Natural killer cell (primary cell): ENCODE measurements at places on chromosomes 11 and 22. TPM values are rescaled to one million over a fixed set of nuclear protein-coding genes. Genes with fewer than 3 reads are reported as not detected.
A peak's percentile ranks its signal among the peaks of the same experiment; 100 is the strongest.

The TYR gene
- total RNA-seq = not detected

GRCh38 chr11:70364745-70365543 is 33.4 kb upstream of the CTTN start:
- H3K27ac ChIP-seq = no peak overlapping the region
- peak; percentile 69 for DNase-seq
- peaks cover 35% of the 10 kb centered on the region for H3K4me1 ChIP-seq
- H3K4me3 ChIP-seq = no peak overlapping the region
- H3K36me3 ChIP-seq = peaks cover 20% of the 10 kb centered on the region

The RAG2 gene
- not detected for total RNA-seq

The RBMXL2 gene
- not detected for total RNA-seq

- H3K4me3 ChIP-seq = no peak overlapping the region
- peaks cover 2% of the 10 kb centered on the region for H3K27me3 ChIP-seq
- H3K36me3 ChIP-seq = no peaks in the 10 kb centered on the region
- no peaks in the 10 kb centered on the region for H3K4me1 ChIP-seq
- no peak for DNase-seq
Observed at GRCh38 chr11:69949327-69949726, 128.8 kb upstream of the ANO1 start.

DNA sequence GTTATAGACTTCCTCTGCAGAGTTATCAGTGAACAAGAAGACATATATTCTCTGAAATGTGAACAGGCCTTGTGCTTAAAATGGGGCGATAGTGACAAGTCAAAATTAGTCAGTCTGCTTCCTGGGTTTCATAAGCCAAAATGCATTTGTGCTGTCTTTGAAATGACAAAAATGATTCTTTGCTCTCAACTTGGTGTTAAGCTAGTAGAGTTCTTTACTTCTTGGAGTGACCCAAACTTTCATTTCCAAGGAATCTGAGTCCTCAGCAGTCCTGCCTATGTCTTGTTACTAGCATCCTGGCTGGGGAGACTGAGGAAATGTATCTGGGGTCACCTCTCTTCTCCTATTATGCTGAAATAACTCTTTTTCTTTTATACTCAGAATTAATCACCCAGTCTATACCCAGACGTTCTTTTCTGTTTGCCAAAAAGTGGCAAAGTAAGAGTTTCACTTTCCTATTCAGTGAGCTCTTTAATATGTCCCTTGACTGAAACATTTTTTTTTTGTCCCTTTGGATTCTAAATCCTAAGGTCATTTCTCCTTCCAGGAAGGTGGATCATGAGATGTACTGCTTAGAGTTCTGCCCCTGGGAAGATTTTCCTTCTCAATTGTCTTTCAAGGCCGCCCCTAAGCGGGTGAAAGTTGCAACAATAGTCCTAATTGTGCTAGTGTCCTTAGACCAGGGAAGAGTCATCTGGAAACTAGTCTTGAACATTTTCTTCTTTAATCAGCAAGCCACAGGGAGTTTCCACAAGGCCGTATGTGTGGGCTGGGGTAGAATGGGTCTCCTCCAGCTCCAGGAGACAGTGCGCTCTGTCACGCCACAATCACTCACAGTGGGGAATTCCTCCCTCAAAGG is 53.0 kb upstream of the RDX start:
- H3K4me3 ChIP-seq = no peak overlapping the region
- no peak for DNase-seq
- no peaks in the 10 kb centered on the region for H3K4me1 ChIP-seq
- no peaks in the 10 kb centered on the region for H3K27me3 ChIP-seq

The POLA2 gene
- 22.7 TPM for total RNA-seq

The CCDC87 gene
- total RNA-seq = 0.40 TPM

- DNase-seq = no peak
Observed at GRCh38 chr11:86931548-86932258, 23.5 kb downstream of the FZD4 start.

The DRICH1 gene
- total RNA-seq = 2.3 TPM

GRCh38 chr11:34074391-34074790 is 22.9 kb downstream of the CAPRIN1 start:
- H3K4me1 ChIP-seq = peaks cover 14% of the 10 kb centered on the region
- no peaks in the 10 kb centered on the region for H3K27me3 ChIP-seq
- peaks cover 69% of the 10 kb centered on the region for H3K36me3 ChIP-seq

DNA sequence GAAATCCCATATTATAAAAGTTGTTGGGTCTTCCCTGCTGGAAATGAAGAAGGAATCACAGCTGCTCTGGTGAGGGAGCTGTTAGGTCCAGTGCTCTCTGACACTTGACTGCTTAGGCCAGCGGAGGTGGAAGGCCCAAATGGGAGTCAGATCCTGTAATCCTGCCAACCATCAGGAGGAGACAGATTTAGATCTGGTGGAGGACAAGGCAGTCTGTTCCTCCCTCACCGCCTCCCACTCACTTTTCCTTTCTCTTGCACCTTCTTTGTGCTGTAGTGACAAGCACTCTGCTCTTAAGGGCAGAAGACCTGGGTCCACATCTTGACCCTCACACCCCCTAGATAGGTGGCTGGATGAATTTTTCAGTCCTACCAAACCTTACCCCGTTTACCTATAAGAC is 59.7 kb upstream of the CHST1 start:
- no peak overlapping the region for H3K27ac ChIP-seq
- no peak overlapping the region for H3K4me3 ChIP-seq
- H3K4me1 ChIP-seq = no peaks in the 10 kb centered on the region
- no peaks in the 10 kb centered on the region for H3K27me3 ChIP-seq
- DNase-seq = no peak
- H3K36me3 ChIP-seq = no peaks in the 10 kb centered on the region

DNA sequence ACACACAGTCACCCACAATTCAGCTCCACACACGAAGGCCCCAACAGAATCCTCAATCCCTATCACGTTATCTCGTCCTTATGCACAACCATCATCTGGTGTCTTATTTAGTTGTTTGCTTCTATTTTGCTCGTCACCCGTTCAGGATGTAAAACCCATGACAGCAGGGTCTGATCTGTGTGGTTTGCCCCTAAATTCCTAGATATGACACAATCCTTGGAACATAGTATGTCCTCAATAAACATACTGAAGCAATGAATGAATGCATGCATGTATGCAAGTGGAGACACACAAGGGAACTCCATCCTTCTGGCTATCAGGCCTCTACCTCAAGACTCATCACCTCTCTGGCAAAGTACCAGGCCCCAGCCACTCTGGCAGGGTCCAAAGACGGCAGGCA is 20.2 kb downstream of the STARD10 start:
- no peaks in the 10 kb centered on the region for H3K36me3 ChIP-seq
- no peaks in the 10 kb centered on the region for H3K27me3 ChIP-seq
- no peak overlapping the region for H3K4me3 ChIP-seq
- no peak for DNase-seq
- no peak overlapping the region for H3K27ac ChIP-seq
- H3K4me1 ChIP-seq = peaks cover 20% of the 10 kb centered on the region

- no peak for DNase-seq
- H3K4me1 ChIP-seq = no peaks in the 10 kb centered on the region
- no peaks in the 10 kb centered on the region for H3K36me3 ChIP-seq
- H3K4me3 ChIP-seq = no peak overlapping the region
Observed at GRCh38 chr11:113521737-113522517, 46.7 kb upstream of the DRD2 start.

DNA sequence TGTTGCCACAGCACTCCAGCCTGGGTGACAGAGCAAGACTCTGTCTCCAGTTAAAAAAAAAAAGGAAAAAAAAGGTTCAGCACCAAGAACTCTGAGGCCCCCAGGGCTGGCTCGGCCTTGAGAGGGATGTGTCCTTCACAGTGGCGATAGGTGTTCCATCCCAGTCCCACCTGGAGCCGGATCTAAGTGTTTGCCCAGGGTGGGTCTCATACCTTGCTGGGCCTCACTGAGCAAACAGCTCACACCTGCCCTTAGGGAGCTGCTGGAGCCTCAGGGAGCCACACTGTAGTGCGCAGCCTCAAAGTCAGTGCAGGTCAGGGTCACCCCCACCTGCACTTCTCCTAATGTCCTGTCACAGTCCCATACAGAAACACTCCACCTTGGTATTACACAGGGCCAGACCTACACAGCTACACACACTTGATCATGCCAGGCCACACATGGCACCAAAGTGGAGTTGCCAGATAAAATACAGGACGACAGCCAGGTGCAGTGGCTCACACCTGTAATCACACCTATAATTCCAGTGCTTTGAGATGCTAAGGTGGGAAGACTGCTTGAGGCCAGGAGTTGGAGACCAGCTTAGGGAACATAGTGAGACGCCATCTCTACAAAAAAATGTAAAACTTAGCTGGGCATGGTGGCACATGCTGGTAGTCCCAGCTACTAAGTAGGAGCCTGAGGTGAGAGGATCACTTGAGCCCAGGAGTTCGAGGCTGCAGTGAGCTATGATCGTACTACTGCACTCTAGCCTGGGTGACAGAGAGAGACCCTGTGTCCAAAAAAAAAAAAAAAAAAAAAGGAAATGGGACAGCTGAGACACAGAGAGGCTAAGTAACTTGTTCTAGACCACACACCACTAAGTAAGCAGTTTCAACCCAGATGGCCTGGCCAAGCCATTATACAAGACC is 7.3 kb downstream of the STARD10 start:
- H3K4me3 ChIP-seq = no peak overlapping the region
- no peak for DNase-seq
- H3K4me1 ChIP-seq = peaks cover 30% of the 10 kb centered on the region
- no peaks in the 10 kb centered on the region for H3K27me3 ChIP-seq

- no peak overlapping the region for H3K27ac ChIP-seq
- H3K36me3 ChIP-seq = peaks cover 14% of the 10 kb centered on the region
- no peaks in the 10 kb centered on the region for H3K4me1 ChIP-seq
- H3K27me3 ChIP-seq = no peaks in the 10 kb centered on the region
Observed at GRCh38 chr11:108727665-108728064, 62.8 kb downstream of the DDX10 start.

GRCh38 chr11:111573821-111574249 is 28.4 kb upstream of the SIK2 start:
- no peak overlapping the region for H3K27ac ChIP-seq
- no peak overlapping the region for H3K4me3 ChIP-seq
- no peaks in the 10 kb centered on the region for H3K36me3 ChIP-seq
- no peaks in the 10 kb centered on the region for H3K4me1 ChIP-seq

- H3K27me3 ChIP-seq = peaks cover 9% of the 10 kb centered on the region
- DNase-seq = no peak
- no peak overlapping the region for H3K4me3 ChIP-seq
- H3K36me3 ChIP-seq = no peaks in the 10 kb centered on the region
- no peak overlapping the region for H3K27ac ChIP-seq
- H3K4me1 ChIP-seq = peaks cover 4% of the 10 kb centered on the region
Observed at GRCh38 chr11:72466410-72466809, 32.1 kb upstream of the CLPB start.

- no peak overlapping the region for H3K4me3 ChIP-seq
- H3K4me1 ChIP-seq = peaks cover 66% of the 10 kb centered on the region
- peak; percentile 47 for DNase-seq
- peaks cover 33% of the 10 kb centered on the region for H3K36me3 ChIP-seq
- no peak overlapping the region for H3K27ac ChIP-seq
Observed at GRCh38 chr22:20084547-20085413, 4.7 kb downstream of the DGCR8 start.

- H3K27ac ChIP-seq = no peak overlapping the region
- no peak overlapping the region for H3K4me3 ChIP-seq
- no peaks in the 10 kb centered on the region for H3K4me1 ChIP-seq
- H3K36me3 ChIP-seq = no peaks in the 10 kb centered on the region
Observed at GRCh38 chr11:86431258-86431657, 56.6 kb downstream of the CCDC81 start.

The NCR3LG1 gene
- 6.3 TPM for total RNA-seq

DNA sequence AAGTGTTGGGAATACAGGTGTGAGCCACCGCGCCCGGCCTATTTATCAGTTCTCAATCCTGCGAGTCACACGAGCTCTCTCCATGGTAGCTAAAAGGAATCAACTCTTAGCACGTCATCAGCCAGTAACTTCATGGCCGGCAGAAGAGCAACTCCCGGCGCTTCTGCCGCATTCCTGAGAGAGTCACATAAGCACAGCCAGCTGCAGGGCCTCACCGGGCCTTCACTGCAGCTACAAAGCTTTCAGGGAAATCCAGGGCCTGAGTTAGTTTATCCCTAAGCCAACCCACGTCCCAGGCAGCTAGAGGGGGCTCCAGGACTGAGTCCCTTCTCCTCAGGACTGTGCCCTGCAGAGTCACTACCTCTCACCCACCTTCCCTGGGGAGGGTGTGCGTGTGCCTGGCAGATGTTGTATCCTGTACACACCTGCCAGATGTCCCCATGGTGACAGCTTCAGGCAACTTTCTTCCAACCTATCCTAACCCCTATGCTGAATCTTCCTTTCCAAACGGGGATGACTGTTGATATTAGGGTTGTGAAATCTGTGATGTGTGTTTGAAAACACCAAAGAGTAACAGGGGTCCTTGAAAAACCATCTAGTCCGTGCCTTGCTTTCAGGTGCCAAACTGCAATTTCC is 45.9 kb upstream of the ARFGAP3 start:
- H3K36me3 ChIP-seq = peaks cover 15% of the 10 kb centered on the region
- DNase-seq = no peak
- no peaks in the 10 kb centered on the region for H3K27me3 ChIP-seq
- H3K27ac ChIP-seq = no peak overlapping the region

GRCh38 chr11:134503100-134503499 is 91.1 kb upstream of the B3GAT1 start:
- no peaks in the 10 kb centered on the region for H3K36me3 ChIP-seq
- H3K27ac ChIP-seq = no peak overlapping the region
- H3K4me1 ChIP-seq = no peaks in the 10 kb centered on the region
- H3K27me3 ChIP-seq = no peaks in the 10 kb centered on the region
- H3K4me3 ChIP-seq = no peak overlapping the region

The MMP1 gene
- not detected for total RNA-seq

DNA sequence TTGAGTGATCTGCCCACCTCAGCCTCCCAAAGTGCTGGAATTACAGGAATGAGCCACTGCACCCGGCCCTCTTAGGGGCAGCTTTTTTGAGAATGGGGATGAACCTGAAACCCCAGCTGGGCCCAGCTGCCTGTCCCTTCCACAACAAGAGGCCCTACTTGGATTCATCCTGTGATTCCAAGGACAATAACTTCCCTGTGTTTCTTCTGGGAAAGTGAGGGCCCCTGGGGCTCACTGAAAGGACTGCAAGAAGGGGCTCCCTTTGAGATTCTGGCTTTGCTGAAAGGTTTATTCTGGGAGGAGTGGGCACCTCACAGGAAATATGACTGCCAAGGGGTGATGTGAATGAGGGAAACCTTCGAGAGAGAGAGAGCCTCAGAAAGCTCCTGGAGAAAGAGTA is 12.3 kb upstream of the GNAZ start:
- no peaks in the 10 kb centered on the region for H3K4me1 ChIP-seq
- no peak for DNase-seq
- H3K27ac ChIP-seq = no peak overlapping the region
- H3K27me3 ChIP-seq = no peaks in the 10 kb centered on the region
- no peaks in the 10 kb centered on the region for H3K36me3 ChIP-seq

DNA sequence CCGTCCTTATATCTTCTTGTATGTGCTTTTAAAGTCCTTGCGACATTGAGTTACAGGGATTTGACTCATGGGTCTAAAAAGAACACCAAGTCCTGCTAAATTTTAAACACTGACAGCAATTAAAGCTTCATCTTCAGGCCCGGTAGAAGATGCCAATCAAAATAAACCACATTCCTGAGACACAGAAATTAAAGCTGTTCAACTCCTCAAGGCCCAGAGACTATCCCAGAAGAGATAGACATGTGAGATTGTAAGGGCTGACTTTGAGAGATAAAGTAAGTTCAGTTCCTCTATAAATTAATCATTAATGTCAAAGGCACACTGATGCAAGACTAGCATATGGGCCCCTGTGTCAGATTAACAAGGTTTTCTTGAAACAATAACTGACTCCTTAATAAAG is 49.8 kb downstream of the OSBPL5 start:
- H3K4me1 ChIP-seq = peaks cover 19% of the 10 kb centered on the region
- H3K4me3 ChIP-seq = no peak overlapping the region
- DNase-seq = no peak
- H3K36me3 ChIP-seq = peaks cover 49% of the 10 kb centered on the region
- no peaks in the 10 kb centered on the region for H3K27me3 ChIP-seq
